ENCODE measurements at places on chromosomes 1 and 21.

GRCh38 chr1:1161683-1162079, 12.0 kb upstream of the TTLL10 start:
- DNase-seq: no peak

DNA sequence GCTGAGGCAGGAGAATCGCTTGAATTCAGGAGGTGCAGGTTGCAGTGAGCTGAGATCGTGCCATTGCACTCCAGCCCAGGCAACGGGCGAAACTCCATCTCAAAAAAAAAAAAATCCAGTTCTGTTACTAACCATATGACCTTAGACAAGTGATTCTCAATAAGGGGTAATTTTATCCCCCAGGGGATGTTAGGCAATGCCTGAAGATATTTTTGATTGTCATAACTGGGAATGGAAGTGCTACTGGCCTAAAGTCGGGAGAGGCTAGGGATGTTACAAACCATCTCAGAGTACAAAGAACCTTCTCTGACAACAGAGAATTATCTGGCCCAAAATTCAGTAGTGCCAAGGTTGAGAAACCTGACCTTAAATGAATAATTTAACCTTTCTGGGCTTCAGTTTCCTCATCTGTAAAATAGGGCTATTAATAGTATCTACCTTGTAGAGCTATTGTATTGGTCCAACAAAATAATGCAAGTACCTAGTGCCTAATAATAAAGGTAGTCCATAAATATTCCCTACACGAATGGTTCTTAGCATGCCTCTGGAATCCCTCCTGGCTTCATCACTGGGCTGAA, 5.8 kb upstream of the LMNA start:
- DNase-seq: no peak

DNA sequence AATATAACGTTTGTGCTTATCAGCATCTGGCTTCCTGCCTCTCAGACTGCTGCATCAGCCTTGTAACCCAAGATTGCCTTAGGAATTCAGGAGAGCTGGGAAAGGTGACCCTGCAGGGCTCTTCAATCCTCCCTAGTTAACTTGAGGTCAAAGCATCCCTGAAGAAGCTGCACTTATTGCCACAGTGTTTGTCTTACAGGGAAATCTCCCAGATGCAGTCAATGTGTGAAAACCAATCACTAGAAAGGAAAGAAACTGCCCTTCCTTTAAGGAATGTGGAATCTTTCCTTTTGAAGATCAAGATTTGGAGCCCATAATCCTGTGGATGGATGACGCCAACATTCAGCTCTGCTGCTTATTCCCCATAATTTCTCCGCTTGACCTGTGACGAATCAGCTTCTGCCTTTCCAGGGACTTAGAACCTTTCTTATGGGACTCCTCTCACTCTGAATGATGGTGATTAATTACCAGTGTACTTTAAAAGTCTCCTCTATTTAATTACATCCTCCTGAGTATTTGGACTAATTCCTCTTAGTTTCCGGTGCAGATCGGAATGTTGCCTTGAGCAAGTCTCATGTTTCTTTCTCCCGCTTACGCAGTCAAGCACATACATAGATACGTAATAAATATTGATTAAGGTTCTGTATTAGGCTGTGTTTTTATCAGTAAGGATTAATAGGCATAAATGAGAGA, 14.4 kb downstream of the ADAMTS5 start:
- DNase-seq: no peak

DNA sequence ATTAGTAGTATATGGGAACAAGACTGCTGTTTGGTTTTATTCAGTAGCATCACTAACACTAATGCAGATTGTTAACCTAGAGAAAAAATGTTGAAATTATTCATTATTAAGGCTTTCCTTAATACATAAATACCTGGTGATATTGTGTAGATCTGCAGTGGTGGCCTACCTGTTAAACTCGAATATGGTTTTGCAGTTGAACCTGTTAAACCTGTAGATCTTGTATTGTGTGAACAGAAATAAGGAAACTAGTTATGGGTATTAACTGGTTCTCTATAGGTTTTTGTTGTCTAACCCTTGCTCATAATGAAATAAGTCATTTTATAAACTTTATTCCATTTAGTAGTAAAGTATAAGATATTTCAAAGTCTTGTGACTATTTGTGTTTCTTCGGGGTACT, 23.9 kb downstream of the PKN2 start:
- no peak for DNase-seq

DNA sequence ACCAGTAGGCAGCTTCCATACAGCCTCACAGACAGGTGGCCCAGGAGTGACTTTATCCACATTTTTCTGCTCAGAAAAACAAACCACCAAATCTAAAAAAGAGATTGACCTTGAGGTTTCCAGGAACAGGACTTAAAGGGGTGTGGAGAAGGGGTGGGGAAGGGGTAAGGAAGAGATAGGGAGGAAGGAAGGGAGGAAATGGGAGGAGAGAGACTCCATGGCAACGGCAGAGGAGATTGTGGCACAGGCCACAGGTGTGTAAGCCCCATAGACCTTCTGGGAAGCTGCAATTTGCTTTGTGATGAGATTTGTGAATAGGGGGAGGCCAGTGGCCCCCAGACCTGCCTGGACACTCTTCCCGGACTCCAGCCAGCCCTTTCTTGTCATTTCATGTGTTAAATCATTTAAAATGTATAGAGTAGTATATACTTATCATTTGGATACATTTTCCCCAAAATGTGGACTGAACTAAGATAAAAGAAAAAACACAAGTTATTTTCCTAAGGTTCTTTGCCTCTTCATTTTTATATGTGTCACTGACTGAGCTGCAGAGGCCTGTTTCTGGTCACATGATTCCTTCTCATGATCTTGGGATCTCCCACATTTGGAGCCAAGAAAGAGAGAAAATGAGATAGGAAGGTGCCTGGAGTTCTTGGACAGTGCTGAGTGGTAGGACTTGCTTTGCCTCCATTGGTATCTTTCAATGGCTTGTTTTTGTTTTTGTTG, 55.5 kb downstream of the CLIC6 start:
- no peak for DNase-seq

DNA sequence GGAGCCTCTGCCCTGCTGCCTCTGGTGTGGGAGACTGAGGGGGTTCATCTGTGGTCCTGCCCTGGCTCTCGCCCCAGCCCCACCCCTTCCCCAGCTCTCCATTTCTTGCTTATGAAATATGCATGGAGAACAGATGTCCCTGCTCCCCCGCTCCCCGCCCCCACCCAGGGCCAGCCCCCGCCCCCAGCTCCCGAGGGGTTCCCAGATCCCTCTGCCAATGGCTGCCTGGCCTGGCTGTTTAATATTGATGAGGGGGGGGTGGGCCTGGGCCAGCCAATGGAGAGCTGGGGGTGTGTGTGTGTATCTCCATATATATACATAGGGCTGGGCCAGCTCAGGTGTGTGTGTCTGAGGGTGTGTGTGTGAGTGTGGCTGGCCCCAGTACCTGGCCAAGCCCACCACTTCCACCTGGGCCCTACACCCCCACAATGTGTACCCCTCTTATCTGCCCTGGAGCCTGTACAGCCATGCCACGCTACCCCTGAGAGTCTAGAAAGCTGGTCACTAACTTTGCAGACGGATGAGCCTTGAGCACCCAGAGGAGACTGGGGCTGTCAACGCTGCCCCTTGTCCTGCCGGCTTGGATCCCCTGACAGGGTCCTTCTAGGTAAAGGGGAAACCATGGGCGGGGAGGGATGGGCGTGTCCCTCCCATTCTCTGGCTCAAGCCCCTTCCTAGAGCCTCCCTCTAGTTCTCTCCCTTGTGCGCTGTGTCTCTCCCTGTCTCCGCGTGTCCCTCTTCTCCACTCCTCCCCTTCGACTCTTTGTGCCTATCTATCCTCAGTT, at the start of gene NHLH1:
Gene NHLH1, plus strand, starts transcription at position 341 of the 785 bp plus-strand sequence. CDS start 3,661 bp downstream, outside the sequence.
- no peak for DNase-seq

DNA sequence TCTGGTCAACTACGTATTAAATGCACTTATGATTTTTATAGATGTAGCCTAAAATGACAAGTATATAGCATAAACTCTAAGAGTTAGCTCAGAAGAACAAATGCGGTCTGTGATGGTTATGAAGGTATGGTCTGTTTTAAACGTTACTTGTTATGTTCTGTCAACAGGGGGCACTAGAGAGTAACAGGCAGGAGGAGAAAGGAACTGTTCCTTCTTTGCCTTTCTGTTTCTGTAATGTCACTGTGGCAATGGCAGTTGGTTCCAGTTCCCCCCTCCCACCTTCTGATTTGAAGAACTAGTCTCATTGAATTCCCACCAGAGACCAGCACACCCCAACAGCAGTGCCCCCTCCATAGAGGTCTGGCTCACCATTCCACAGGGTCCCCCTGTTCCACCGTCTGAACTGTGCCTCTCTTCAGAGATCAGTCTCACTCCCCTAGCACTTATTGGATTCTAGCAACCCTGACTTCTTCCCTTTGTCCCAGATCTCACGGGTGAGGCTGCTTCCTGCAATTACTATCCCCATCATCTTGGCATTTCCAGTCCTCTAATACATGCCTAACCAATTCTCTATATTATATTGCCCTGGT, 14.0 kb downstream of the KRTAP24-1 start:
- no peak for DNase-seq

GRCh38 chr21:39141502-39141901, 41.7 kb downstream of the PSMG1 start:
- peak; percentile 23 for DNase-seq

DNA sequence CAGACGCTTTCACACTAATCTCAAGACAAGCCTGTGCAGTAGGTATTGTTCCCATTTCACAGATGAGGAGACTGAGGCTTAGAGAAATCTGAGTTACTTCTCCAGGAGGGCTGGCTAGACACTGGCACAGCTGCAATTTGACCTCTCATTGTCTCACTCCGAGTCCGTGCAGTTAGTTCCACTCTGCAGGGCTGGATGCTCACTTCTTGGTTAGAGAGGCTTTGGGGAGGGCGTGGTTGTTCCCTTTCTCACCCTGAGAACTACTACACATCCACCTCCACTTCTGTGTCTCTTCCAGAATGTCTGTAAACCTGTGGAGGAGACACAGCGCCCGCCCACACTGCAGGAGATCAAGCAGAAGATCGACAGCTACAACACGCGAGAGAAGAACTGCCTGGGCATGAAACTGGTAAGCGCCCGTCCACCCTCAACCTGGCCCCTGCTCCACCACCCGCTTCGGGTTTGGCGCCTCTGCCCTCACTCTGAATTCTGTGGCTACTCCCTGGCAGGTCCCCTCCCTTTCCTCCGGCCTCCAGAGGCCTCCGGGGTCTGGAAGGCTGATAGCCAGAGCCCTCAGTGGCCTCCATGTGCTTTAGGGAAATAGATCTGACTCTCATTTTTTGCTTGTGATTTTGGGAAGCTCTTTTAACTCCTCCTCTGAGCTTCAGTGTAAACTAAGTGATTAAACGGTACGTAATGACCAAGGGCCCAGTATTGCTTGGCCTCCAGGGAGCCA, 29.1 kb downstream of the EIF2D start:
- DNase-seq: no peak

- DNase-seq: peak; percentile 69
Measured at GRCh38 chr1:107965110-107965991, at the start of gene VAV3. Gene VAV3, minus strand, starts transcription at chr1:107965180. Its CDS starts 311 bp downstream, at chr1:107964869.

DNA sequence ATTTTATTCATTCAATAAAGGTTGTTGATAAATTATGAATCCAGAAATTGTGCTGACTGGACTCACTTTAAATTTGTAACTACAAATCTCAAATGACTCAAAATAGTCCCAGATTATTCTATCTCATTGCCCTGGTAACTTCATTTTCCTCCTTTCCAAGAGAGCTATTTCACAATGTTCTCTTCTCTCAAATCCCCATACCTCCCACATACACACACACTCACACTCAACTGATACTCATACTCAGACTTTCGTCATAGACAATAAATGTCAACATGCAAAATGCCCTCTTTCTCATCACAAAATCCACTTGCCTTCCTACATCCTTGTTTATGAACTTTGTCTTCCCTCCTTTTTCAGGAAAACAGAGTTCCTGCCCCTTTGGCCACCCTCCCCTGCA, 33.3 kb downstream of the EXTL2 start:
- no peak for DNase-seq

- DNase-seq: no peak
Measured at GRCh38 chr1:42886046-42886739, 39.8 kb downstream of the ZNF691 start.

DNA sequence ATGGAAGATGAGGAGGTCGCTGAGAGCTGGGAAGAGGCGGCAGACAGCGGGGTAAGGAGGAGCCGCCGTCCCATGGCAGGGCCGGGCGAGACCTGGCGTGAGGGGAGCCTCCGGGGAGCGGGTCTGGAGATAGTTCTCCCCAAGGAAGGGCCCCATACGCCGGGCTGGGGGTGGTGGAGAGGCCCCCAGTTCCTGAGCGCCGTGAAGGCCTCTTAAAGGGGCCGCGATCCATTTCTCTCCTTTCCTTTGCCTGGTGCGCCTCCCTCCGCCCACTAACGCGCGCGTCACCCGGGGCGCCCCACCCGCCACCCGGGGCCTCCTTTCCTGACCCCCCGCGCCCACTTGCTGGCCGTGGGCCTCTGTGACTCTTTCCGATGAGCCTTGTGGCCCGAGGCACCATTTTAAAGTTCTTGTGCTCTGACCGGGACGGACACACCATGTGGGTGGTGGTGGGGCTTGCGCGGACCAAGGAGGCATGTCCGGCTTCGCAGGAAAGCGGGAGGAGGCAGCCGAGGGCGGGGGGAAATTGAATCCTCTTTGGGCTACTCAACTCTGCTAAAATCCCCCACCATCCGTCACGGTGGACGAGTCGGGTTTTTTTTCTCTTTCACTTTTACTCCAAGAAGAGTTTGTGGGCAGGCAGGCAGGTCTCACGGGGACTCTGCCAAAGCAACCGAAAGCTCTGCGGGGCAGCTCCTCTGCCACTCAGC, 371 bp downstream of the SZRD1 start:
- peak; percentile 32 for DNase-seq

DNA sequence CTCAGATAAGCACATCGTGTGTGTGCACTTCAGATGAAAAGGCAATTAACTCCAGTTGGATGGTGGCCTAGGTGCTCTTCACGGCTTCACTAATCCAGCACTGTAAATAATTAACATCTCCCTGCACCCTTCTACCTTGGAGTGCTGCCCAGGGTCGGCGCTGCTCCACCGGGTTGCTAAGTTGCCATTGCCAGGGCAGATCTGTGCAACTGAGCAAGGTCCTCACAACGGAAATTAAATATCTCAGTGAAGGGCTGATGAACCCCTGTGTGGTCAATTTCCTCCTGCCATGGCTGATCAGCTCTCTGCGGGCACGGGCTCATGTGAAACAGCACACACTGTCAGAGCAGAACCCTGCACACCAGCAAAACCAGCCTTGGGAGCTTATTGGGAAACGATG, 63.2 kb downstream of the SYDE2 start:
- DNase-seq: peak; percentile 93

All from NCI-H748 treated with DMSO at 0.1 percent for 48 hours (cell line).